ENCODE measurements at places on chromosomes 16 and 17.

- DNase-seq: no peak
Observed at GRCh38 chr16:17417740-17418139, 53.0 kb downstream of the XYLT1 start.

DNA sequence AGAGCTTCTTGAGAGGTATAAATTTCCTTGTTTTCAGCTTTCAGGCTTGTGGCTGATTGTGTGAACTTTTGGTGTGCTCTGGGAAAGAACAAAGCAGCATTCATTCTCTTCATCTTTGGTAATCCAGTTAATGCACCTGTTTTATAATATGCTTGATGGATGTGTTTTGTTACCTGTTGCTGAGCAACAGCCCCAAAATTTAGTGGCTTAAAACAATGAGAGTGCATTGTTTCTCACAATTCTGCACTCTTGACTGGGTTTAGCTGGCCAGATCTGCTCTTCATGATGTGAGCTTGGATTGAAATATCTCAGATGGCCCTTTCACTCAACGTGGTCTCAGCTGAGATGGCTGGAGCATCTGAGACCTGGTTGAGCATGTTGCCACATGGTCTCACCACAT lies 58.7 kb upstream of the NOL11 start:
- no peak for DNase-seq

GRCh38 chr17:59620518-59621259 lies 994 bp downstream of the CLTC start:
- DNase-seq: peak; percentile 24

- peak; percentile 36 for DNase-seq
Observed at GRCh38 chr17:41965694-41966462, 717 bp upstream of the CNP start.

GRCh38 chr17:63075969-63076368 lies 109.9 kb downstream of the TANC2 start:
- DNase-seq: no peak

GRCh38 chr16:1713331-1713730 lies 7.3 kb downstream of the MAPK8IP3 start:
- DNase-seq: no peak

DNA sequence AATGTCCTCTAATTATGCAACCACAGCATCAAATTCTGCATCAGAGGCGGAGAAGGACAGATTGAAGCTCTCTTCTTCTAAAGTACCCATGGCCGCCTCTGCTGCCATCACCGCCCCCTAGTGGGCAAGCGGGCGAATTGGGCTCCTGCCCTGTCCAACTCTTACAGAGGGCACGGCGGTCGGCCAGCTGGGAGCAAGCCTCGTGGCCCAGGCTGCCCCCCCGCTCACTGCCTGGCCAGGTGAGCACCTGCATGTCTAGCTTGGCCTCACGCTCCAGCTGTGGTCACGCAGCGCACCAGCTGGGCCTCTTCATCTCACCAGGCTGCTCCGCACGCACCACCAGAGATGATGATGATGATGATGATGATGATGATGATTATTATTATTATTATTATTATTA lies 146.1 kb upstream of the TOM1L1 start:
- no peak for DNase-seq

- no peak for DNase-seq
Observed at GRCh38 chr17:69609473-69610305, 195.2 kb downstream of the MAP2K6 start.

- no peak for DNase-seq
Observed at GRCh38 chr17:78883533-78884131, 19.4 kb downstream of the CEP295NL start.

GRCh38 chr17:34437188-34437587 lies 74.2 kb upstream of the CCL1 start:
- no peak for DNase-seq

DNA sequence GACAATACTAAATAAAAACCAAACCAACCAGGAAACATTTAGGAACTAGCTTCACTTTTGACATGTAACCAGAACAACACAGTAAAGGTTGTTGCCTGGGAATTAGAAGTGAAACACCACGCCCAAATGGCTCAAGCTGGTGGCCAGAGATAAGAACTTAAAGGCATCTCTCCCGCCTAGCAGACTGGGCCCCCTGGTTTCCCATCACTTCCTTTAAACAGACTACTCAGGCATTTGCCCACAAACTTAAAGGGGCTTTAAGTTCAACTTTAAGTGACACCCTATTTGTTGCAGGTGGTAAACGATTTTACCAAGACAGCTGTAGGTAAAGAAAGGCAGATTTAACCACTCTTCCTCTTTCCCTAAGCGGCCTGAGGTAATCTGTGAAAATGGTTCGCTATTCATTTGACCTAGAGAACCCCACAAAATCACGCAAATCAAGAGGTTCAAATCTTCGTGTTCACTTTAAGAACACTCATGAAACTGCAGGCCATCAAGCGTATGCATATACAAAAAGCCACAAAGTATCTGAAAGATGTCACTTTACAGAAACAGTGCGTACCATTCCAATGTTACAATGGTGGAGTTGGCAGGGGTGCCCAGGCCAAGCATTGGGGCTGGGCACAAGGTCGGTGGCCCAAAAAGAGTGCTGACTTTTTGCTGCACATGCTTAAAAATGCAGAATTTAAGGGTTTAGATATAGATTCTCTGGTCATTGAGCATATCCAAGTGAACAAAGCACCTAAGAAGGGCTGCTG lies 40.8 kb upstream of the BPTF start:
- no peak for DNase-seq

- DNase-seq: no peak
Observed at GRCh38 chr16:6284731-6285130, 1047.9 kb upstream of the RBFOX1 start.

- no peak for DNase-seq
Observed at GRCh38 chr16:58792188-58792587, 58.1 kb upstream of the GOT2 start.

DNA sequence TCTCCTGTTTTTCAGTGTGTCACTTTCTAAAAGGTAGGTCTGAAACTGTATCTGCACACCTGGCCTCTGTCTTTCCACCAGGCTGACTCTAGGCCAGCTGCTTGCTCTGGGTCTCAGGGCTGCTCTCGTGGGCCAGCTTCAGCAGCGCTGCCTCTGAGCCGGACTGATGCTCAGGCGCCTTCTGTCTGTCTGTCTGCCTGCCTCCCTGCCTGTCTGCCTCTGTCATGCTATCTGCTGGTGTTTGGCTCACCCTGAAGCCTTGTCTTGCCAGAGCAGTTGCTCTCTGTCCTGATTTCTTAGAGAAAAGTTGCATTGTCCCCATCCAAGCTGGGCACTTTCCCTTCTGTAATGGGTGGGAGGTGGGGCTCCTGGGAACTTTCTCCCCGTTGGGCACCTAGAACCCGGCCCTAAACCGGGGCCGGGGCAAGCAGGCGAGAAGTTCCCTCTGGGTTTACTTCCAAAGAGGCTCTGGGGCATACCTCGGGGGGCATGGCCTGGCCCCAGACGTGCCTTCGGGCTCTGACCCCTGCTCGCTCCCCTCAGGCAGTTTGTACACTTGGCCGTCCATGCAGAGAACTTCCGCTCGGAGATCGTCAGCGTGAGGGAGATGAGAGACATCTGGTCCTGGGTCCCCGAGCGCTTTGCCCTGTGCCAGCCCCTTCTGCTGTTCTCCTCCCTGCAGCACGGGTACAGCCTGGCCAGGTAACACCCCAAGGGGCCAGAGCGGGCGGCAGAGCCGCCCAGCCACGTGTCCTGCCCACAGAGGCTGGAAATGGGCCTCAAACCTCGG lies 15.9 kb upstream of the ATP6V0C start:
- no peak for DNase-seq

- no peak for DNase-seq
Observed at GRCh38 chr17:11852912-11853311, 144.4 kb downstream of the ZNF18 start.

- no peak for DNase-seq
Observed at GRCh38 chr17:47736501-47737495, 3.8 kb downstream of the TBX21 start.

- no peak for DNase-seq
Observed at GRCh38 chr16:50677351-50677750, 3.8 kb downstream of the SNX20 start.

DNA sequence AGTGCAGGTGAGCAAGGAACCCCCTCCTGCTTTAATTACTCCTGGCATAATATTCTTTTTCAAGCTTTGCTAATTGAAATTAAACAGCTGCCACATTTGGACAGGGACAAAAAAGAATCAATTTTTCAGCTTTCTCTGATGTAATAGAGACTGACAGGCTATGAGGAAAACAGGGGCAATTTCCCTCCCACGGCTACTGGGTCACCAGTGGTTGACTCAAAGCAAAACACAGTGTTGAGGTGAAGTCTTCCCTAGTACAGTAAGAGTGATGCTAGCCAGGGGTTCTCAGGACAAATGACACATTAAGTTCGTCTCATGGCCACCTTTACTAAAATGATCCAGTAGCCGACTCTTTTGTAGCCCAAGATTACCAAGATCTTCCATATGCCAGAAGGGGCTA lies 38.6 kb upstream of the PMFBP1 start:
- no peak for DNase-seq

GRCh38 chr16:24156777-24157176 lies 99.4 kb upstream of the CACNG3 start:
- no peak for DNase-seq

DNA sequence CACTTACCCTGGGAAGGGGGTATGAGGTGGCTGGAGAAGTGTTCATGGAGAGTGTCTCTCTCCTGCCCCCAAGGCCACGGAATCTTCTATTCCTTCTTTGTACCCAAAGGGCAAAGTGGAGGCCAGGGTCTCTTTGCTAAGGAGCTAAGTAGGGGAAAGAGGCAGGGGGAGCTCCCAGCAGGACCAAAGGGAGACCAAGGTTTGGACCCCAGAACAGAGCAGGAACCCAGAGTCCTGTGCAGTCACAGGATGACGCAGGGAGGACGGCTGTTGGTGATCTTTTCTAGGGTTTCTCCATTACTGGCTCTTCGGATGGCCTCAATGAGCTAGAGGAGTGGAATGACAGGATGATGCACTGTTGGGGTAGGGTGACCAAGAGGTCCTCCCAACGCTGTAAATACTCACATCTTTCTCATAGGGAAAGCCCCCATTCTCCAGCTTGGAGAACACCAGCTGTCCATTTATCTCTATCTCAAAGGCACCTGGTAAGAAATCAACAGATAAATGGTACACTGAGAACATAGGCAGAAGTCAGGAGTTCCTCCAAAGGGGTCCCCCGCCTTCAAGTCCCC lies 966 bp downstream of the MIEN1 start:
- no peak for DNase-seq

DNA sequence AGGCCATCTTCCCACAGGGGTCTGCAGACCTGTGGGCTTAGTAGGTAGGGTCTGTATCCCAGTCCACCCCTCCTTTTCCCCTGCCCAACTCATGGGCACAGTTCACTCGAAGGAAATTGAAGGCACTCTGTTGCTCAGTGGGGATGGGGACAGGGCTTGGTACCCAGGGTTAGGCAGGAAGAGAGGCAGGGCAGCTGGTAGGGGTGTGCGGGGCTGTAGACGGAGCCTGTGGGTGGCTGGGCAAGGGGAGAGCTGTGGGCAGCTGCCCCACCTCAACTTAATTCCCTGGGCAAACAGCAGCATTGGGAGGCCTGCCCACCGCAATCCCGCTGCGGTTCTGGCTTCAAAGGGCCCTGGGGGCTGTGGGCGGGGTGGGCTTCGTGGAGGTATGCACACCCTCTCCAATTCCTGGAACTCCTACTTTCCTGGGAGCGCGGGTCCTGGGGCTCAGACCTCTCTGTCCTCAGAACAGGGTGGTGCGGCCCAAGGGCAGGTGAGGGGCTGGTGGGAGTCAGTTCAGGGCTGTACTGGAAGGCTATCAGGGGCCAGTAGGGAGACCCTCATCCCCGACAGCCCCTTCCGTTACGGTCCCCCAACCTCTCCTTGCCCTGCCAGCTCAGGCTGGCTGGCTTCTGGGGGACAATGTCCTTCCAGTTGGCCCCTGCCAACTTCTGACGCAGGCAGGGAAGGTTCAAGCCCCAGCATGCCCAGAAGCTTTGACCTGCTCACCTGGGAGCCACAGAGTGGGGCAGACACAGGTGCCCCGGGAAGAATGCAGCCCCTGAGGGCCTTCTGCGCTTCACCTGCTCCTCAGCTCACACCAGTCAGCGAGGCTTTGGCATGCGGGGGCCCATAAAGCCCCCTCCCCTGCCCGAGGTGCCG lies 9.1 kb downstream of the FOXJ1 start:
- DNase-seq: no peak

- DNase-seq: no peak
Observed at GRCh38 chr17:44956998-44957981, 9.7 kb upstream of the KIF18B start.

GRCh38 chr17:19021622-19022083 lies 17.1 kb upstream of the FAM83G start:
- peak; percentile 32 for DNase-seq

GRCh38 chr17:45935710-45936509 lies 41.6 kb downstream of the MAPT start:
- DNase-seq: no peak

- no peak for DNase-seq
Observed at GRCh38 chr16:84606081-84606875, 11.6 kb downstream of the COTL1 start.

DNA sequence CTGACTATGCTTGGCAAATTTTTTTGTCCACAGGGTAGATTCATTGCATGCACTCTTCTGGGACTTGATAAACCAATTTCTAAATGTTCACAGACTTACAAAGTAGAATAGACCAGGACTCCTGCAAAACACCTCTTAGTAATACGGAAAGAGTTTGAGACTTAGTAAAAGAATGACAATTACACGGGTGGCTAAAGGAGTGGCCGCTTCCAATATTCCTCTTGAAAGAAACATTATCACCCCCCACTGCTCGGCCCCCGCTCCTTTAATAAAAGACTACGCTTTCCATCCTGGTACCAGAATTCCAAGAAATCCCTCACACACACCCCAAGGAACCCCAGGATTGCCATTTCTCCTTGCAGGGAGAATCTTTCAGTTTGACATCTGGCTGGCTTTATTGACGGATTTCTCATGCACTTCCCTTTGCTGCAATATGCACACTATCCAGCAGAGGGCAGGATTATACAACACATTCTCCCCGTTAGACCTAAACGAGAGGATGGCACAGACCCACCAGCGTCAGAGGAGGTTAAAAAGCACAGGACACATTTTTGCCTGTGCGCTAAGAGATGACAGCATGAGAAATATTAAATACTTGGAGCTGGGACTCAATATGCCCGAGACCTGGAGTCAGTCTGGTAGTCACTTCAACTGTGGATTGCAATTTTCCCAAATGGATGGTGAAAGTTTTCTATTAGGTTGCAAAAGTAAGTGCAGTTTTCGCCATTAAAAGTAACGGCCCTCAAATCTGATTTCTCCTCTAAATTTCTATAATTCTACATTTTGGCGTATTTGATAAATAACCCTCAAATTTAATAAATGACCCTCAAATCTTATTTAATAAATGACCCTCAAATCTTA lies 46.6 kb upstream of the NUDT7 start:
- DNase-seq: peak; percentile 33
